ENCODE measurements at places on chromosomes 11 and 22.
A peak's percentile ranks its signal among the peaks of the same experiment; 100 is the strongest.

DNA sequence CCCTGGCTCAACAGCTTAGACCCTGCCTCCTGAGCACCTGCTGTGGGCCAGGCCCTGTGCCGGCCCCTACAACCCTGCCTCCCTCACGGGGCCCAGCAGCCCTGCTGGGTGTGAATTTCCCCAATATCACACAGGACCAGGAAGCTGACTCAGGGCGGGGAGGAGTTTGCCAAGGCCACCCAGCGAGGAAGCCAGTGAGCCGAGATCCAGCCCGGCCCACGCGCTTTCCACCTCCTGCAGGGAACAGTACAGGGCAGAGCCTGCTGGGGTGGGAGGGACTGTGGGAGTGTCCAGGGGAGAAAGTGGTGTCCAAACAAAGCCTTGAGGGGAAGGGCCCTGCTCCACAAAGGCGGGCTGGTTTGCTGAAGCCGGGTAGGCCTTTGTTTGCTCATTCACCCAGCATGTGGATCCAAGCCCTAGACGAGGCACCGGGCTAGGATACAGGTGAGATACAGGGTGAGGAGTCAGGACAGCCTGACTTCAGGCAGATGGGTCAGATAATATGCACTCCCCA lies 26.8 kb downstream of the RPL3 start:
- peak; percentile 95 for DNase-seq

- no peak for DNase-seq
These were observed 171.0 kb upstream of the ARHGAP20 start for GRCh38 chr11:110883256-110883655.

DNA sequence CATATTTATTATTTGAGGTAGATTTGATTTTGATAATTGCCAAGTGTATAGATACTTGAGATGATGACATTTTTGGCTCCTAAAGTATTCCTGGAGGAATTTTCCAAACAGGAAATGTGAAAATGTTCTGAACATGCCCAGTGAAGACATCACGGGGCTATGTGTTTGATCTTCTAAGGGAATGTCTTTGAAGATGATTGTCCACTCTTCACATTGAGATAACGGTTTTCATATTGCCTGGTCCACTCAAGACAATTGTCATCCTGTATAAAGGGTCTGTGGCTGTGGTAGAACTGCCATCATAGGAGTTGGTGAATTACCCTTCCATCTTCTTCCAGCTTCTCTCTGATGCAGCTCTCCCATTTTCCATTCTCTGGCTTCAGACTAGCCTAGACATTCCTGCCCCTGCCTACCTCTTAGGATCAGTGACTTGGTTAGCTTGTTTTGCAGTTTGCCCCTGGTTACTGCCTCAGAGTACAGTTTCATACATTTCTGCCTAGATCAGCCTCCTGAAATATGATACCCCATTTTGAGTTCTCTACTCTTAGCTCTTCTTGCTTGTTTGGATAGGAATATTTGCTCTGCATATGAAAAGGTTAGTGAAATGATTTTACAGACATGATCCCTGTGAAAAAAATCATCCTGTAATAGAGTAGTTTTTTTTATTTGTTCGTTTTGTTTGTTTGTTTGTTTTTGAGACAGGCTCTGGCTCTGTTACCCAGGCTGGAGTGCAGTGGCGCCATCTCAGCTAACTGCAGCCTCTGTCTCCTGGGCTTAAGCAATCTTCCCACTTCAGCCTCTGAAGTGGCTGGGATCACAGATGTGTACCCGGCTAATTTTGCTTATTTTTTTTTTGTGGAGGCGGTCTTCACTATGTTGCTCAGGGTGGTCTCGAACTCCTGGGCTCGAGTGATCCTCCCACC lies 111.4 kb upstream of the SORL1-AS1 start:
- DNase-seq, result no peak

DNA sequence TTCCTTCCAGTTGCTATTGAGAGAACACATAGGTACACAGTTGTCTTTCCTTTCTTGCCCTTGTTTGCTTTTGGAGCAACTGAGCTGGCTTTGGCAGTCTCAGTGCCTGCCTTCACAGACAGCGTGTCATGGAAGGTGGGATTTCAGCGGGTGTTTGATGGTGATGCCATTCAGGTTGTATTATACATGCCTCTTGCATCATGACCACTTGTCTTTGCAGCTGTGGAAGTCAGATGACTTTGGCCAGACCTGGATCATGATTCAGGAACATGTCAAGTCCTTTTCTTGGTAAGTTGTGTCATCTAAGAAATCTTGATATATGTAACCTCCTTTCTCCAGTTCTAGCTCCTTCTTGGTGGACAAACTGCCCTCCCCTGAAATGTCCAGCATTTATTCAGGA lies 37.1 kb upstream of the SORL1-AS1 start:
- DNase-seq, result no peak

DNA sequence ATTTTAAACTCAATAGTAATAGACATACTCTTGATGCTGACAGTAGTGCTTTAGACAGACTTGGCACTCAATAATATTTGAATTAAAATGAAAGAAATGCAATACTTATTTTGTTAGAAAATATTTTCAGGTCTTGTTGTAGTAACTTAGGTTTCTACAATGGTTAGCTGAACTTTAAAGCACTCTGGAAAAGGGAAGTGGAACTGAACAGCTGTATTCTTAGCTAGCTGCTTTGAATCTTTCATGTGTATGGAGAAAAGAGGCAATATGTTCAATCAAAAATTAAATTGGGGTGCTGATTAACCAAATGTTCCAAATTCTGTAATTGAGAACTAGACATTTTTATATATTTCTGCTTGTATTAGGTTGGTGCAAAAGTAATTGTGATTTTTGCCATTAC lies 517.9 kb upstream of the RAG2 start:
- DNase-seq, result no peak

- DNase-seq, result no peak
These were observed 11.7 kb upstream of the SOX10 start for GRCh38 chr22:37996079-37996478.

DNA sequence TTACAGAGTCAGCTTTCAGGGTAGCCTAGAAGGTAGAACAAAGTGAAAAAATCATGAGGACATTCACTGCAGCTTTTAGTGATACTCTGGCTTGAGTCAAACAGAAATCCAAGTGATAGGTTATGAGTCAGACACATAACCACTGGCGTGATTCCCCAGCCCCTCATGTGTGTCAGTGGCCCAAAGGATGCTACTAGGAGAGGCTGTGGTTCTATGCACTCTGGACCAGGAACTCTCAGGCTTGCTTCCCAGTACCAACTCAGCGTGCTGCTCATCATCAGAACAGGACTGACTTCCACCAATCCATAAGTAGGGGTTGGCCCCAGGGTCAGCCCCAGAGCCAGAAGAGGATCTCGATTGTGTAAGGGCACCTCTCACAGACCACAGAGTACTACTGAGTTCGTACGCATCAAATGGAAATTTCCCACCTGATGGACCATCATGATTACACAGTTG lies 116.8 kb downstream of the MED15 start:
- no peak for DNase-seq

- no peak for DNase-seq
These were observed 13.1 kb downstream of the MTMR2 start for GRCh38 chr11:95910638-95911368.

DNA sequence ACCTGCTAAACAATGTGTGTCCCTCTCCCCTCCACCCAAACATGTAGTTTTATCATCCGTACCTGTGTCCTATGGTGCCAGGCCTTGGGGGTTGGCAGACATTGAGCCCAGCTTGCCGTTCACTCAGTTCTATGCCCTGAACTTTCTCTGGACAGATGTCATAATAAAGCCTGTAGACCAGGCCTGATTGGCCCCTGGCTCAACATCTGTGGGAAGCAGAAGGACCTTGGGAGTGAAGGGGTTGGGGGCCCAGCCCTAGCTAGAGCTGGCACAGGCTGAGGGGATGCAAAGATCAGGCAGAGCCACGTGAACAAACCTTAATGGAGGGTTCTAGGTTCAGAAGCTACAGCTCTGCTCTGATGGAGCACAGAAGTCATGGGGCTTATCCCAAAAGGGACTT lies 600.6 kb downstream of the BUD13 start:
- DNase-seq, result no peak

GRCh38 chr11:81787584-81788049 lies 946.0 kb downstream of the FAM181B start:
- peak; percentile 33 for DNase-seq

DNA sequence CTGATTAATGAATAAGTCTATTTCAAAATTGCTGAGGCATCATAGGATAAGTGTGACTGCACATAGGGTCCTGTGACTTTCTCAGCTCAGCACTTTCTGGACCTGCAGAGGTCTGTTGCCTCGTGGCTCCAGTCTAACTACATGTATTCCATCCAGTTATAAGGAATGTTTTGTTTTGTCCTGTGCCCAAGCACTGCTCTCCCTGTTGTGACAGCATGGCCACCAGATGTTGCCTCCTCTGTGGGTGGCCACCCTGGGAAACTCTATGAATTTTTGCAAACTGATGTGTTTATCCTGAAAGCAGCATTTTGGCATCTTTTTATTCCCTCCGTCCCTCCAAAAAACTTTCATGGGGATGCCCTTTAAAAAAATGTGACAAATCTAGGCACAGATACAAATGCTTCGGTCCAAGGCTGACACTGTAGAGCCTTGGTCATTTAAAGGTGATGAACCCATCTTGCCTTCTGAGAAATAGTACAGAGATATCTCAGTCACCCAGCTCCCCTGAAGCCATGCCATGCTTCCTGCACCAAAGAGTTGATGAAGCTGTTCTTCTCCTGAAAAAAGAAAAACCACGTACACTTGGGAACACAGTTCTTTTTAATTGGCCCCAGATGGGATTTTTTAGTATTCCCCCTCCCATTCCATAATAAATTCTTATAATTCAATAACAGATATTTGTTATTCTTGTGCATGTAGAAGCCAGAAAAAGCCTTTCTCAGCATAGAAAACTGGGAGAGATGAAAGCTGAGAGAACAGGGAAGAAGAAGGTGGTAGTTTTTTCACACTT lies 72.6 kb downstream of the CCDC34 start:
- DNase-seq, result no peak

- peak; percentile 95 for DNase-seq
These were observed at the start of the genes ATG13 and HARBI1 for GRCh38 chr11:46617134-46617971. Gene ATG13 (plus strand): TSS chr11:46617553. CDS start chr11:46644292, 26,739 bp downstream. Gene HARBI1 (minus strand): TSS chr11:46617227. CDS start chr11:46616237, 990 bp downstream.

DNA sequence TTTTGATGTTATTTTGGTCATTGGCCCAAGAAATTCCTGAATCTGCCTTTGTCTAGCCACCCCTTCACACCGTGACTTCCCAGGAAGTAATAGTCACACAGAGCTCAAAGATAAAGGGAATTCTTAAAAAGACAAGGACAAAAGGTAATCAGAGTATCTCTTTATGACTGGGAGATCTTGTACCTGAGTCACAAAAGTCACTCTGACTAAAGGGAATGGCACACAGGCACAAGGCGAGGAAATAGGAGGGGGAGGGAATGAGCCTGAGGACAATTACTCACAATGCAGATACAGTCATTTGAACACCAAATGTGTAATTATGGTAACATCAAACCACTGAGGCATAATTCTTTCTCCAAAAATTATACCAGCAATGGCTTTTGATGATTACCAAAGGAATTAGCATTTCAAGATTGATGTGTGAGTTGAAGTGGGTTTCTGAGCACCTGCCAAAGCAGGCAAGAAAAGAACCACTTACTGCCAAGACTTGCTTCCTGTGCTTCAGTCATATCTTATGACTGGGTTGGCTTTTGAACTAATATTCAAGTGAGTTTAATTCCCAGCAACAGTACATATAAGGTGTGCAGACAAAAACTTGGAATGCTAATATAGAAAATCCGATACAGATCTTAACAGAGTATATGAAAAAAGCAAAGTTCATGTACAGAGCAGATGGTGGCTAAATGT lies 856.4 kb downstream of the LRRC4C start:
- peak; percentile 42 for DNase-seq

DNA sequence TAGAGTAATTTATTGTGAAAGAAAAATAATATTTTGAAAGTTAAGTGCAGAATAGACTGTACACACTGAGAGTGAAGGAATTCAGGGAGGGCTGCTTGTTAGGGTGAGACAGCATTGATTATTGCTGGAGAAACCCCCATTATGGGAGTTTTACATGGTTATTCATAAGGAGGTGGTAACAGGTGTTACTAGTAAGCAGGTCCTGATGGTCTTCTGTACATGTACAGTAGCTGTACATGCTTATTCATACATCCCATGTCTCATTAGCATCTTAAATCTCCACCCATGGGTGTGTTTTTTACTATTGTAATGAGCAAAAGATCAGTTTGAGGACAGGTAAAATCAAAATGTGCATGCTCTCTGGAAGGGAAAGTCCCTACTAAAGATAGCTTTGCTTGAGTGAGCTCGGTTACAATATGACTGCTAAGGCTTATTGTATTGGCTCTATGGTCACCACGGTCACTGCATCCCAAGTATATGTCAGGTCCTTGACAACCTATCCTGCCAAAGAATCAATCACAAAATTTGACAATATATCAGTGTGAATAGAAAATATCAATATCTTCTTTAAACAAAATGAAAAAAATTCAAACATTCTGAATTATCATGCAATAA lies 6.2 kb downstream of the KDM4F start:
- DNase-seq, result no peak

DNA sequence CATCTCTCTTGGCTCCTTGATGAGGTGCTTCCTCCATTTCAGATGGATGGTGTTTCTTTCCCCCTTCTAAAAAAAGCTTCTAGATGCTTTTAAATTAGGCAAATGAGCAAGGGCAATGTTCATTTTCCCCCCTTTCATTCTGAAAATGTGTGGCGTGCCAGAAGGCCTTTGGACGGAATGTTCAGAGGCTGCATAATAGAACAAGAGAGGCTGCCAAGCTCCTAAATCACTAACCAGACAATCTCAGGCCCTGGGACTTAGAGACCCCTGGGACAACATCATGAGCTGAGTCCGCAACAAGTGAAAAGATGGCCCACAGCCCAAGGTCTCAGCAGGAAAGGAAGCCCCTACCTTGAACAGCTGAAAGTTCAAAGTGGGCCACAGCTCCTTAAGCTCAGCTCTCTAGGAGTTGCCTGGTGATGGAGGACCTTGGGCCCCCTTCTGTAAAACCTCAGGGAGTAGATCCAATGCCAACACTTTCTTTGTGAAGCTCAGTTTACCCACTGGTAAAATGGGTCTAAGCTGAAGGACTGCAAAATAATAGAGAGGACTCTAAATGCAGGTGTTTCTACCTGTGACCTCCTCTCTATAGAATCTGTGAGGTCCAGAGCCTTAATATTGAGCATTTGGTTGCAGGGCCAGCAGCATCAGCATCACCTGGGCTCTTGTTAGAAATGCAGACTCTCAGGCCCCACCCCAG lies 144.0 kb downstream of the FBXO7 start:
- no peak for DNase-seq

DNA sequence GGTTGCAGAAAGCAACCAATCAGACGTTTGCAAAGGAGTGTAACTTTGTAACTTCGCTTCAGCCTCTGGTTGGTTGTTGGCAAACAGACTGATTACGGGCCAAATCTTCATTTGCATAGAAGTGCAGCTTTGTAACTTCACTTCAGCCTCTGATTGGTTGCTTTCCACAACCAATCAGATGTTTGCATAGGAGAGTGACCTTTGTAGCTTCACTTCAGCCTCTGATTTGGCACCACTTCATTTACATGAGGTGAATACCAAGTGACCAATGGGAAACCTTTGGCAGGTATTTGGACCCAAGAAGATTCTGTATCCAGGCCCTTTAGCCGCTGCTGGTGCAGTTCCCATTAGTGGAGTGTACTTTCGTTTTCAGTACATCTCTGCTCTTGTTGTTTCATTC lies 16.0 kb downstream of the USP47 start:
- no peak for DNase-seq

- DNase-seq, result peak; percentile 11
These were observed 915 bp downstream of the FEZ1 start for GRCh38 chr11:125494974-125495725.
